Amniotic epithelial cell (primary cell): ENCODE measurements at places on chromosomes 13 and 19.

DNA sequence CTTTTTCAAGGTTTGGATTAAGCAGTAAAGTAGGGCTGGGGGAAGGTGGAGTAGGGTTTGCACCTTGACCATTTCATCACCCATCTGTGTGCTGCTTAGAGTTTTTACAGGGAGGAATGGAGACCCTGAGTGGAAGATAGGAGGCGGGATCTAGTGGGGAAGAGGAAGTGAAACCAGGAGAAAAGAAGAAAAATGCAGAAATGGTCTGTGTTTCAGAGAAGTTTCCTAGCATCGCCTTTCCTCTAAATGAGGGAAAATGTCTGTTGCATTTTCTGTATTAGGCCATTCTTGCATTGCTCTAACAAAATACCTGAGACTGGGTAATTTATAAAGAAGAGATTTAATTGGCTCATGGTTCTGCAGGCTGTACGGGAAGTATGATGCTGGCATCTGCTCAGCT is 64.1 kb downstream of the TPT1 start:
- no peak for DNase-seq

GRCh38 chr19:20247016-20247683 is 80.1 kb downstream of the ZNF486 start:
- DNase-seq = peak; percentile 1

DNA sequence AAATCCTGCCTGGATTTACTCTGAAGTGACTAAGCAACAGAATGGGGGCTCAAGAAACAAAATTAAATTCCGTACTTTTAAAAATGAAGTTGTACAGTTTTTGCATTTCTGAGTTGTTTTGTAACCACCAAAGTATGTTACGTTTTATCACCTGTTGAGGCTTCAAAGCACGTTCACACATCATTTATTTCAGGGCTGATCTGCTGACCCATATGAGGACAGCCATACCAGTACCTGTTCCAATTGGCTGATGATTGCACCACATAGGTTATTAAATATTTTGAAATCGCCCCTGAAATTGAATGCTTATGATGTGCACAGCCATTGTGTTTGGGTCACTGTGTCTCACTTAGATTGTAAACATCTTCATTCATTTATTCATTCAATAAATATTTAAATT is 72.0 kb upstream of the FLT1 start:
- DNase-seq = no peak

DNA sequence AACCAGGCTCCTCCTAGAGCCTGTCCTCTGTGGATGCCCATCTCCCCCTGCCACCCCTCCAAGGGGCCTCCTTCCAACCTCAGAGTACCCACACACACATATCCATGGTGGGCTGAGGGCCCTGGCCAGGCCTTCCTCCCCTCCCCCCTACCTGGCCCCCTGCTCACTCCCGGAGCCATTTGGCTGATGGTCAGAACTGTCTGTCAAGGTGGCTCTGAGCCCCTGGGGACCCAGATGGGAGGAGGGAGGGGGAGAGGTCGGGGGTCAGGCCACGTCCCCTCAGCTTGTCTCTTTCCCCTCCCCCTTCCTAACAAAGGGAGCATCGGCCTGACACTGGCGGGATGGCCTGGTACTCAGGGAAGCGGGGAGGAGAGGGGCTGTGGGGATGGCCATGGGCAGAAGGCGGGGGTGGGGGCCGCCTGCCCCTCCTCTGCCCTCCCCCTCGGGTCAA is 18.7 kb upstream of the POU2F2 start:
- DNase-seq = no peak

DNA sequence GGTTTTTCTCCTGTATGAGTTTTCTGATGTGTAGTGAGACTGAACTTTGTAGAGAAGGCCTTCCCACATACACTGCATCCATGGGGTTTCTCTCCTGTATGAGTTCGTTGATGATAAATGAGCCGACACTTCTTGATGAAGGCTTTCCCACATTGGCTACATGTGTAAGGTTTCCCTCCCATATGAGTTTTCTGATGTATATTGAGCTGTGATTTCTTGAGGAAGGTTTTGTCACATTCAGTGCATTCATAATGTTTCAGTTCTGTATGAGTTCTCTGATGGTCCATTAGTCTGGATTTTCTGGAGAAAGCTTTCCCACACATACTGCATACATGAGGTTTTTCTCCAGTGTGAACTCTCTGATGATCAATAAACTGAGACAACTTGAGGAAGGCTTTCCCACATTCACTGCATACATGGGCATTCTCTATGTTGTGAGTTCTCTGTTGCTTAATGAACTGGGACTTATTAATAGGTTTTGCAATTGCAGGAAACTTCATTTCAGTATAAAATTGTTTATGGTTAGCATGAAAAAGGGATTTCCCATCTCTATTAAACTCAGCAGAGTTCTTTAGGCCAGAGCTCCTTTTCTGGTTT is 7.5 kb upstream of the ZNF350 start:
- peak; percentile 16 for DNase-seq

DNA sequence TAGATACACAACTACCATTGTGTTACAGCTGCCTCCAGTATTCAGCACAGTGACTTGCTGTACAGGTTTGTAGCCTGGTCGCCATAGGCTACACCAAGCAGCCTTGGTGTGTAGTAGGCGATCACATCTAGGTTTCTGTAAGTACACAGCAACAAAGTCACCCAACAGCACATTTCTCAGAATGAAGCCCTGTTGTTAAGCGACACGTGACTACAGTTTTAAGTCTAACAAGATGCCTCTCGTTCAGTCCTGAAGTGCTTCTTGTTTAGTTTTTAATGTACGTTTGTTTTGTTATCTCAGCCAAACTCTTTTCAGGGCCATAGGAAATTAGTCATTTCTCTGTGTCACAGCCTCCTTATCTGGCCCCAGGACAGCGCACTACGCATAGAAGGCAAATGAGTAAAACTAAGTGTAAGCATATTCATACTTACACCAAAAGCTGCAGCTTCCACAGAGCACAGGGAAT is 50.0 kb upstream of the GPR183 start:
- peak; percentile 75 for DNase-seq

GRCh38 chr19:11982526-11982925 is 17.7 kb downstream of the ZNF763 start:
- no peak for DNase-seq

GRCh38 chr13:109642358-109642757 is 144.0 kb downstream of the IRS2 start:
- no peak for DNase-seq

- DNase-seq = no peak
Observed at GRCh38 chr13:35285677-35286076, 190.8 kb downstream of the MAB21L1 start.

DNA sequence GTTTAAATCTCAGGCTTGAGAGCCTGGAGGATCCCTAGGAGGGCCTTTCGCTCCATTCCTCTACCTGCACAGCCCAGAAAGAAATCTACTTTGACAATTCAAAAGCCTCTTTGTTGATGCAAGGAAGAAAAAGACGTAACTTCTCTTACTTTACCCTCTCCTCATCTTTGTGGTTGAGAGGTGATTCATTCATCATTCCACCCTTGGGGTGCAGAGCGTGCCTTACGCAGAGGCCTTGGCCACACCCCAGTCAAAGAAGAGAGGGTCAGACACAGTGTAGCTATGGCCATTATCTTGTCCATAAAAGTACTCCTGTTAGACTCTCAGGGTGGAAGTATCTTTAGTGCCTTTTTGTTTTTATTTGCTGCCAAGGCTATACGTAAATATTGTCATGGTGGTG is 184.0 kb downstream of the IRS2 start:
- peak; percentile 43 for DNase-seq

- DNase-seq = peak; percentile 17
Observed at GRCh38 chr19:40261631-40262030, 23.5 kb downstream of the AKT2 start.

DNA sequence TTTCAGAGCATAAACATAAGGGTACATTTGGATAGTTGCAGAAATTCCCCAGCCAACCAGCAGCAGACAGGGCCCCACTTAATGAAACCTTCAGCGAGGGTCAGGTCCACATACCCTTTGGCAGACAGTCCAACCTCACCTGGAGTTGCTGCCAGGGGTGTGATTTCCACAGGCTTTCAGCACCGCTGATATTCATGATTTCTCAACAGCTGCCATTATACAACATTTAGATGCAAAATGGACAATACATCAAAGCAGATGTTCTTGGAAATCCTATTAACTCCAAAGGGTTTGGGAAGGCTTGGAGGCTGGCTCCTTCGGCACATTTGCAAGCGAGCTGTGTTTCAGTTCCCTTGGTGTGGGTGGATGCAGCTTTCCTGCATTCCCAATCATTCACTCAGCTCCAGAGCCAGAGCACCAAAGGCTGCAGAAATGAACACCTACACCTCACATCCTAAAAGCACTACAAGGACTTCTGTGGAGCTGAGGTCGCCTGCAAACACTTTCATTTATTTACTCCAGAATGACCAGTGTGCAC is 147.2 kb upstream of the VSTM2B start:
- no peak for DNase-seq

DNA sequence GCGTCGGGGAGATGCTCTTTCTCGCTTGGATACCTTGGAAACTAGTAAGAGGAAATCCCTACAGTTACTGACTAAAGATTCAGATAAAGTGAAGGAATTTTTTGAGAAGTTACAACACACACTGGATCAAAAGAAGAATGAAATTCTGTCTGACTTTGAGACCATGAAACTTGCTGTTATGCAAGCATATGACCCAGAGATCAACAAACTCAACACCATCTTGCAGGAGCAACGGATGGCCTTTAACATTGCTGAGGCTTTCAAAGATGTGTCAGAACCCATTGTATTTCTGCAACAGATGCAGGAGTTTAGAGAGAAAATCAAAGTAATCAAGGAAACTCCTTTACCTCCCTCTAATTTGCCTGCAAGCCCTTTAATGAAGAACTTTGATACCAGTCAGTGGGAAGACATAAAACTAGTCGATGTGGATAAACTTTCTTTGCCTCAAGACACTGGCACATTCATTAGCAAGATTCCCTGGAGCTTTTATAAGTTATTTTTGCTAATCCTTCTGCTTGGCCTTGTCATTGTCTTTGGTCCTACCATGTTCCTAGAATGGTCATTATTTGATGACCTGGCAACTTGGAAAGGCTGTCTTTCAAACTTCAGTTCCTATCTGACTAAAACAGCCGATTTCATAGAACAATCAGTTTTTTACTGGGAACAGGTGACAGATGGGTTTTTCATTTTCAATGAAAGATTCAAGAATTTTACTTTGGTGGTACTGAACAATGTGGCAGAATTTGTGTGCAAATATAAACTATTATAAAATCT is 2.7 kb upstream of the KCNRG start:
- peak; percentile 89 for DNase-seq

DNA sequence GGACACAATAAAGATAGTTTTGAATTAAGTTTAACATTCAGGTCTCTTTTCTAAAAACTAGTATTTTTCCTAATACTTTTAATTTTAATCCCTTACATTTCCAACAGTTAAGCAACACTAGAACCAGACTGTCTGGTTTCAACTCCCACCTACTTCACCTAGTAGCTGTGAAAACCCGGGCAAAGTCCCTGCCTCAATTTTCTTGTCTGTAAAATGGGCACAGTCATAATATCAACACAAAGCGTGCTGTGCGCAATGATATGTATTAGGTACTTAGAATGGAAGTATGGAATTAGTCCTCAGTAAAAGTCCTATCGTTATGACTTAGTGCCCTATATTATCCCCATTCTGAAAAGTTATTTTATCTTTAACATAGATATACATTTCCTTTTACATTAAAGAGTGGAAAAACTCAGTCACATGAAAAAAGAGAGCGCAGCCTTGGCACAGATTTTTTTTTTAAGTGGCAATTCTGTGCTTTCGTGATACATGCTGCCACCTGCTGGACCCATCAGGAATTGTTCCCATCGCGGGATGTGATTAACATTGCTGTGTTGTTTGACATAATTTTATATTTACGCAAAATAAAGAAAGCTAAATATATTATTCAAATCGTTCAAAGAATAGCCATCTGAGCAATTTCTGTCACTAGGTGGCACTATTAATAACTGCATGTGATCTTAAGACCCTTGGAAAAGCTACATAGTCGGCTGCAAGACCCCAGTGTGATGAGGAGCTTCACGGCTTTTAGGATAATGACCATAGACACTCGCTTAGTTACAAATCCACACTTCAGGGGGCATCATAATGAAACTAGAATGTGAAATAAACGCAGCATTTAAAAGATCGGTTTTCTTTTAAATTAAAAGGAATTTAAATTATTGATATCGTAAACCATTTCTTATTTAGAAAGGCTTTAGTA is 59.9 kb downstream of the LIG4 start:
- peak; percentile 42 for DNase-seq

DNA sequence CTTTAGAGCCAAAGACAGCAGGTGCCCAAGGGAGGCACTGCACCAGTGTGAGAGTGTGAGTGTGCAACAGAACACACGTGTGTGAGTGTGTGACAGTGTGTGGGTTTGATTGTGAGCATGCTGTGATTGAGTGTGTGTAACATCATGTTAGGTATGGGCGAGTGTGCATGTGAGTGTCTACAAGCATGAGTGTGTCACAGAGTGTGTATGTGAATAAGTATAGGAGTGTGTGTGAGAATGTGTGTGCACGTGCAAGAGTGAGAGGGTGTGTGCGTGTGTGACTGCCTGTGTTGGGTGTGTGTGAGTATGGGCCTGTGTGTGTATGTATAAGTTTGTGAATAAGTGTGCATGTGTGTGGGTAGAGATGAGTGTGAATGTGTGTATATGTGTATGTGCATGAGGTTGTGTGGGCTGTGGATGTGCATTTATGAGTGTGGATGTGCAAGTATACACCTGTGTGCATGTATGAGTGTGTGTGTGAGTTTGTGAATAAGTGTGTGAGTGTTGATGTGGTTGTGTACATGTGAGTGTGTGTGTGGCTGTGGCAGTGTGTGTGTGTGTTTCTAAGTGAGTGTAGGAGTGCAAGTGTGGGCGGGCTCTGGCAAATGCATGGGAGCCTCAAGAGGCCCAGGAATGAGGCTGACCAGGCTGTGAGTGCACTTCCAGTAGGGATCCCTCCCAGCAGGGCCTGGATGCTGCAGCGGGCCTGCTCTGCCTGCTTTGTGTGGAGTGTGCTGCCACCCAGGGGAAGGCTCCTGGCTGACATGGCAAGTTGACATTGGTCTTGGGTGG is 198.4 kb downstream of the COL4A1 start:
- peak; percentile 91 for DNase-seq

GRCh38 chr13:108463340-108463739 is 166.1 kb upstream of the MYO16 start:
- DNase-seq = peak; percentile 95

GRCh38 chr13:28100150-28101121 is at the start of gene FLT3:
TSS of gene FLT3 (minus strand) at chr13:28100576. CDS start at chr13:28100510, 66 bp downstream.
- peak; percentile 71 for DNase-seq

- no peak for DNase-seq
Observed at GRCh38 chr13:60174113-60174512, 10.4 kb upstream of the DIAPH3 start.

DNA sequence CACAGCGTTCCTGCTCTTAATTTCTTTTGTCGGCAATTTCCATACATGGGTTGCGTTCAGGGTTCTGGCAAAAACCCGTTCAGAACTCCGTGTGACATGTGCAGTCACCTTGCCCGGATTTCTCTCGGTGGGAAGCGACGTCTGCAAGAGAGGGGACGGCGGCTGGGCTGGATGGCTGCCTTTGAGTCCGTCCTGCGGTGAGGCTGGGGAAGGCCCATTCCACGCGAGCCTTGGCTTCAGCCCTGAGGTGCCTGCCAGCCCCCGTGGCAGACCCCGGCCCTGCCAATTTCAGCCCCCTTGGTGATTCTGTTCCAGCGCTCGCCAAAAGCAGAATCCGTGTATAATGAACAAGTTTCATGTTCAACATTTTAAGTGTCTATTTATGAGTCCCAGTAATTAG is 72.6 kb upstream of the TSHZ3 start:
- DNase-seq = no peak
